Prostate gland (tissue), 2 donors: ENCODE measurements at places on chromosomes 13 and 19. TPM values are rescaled to one million over a fixed set of nuclear protein-coding genes. Genes with fewer than 3 reads are reported as not detected.

DNA sequence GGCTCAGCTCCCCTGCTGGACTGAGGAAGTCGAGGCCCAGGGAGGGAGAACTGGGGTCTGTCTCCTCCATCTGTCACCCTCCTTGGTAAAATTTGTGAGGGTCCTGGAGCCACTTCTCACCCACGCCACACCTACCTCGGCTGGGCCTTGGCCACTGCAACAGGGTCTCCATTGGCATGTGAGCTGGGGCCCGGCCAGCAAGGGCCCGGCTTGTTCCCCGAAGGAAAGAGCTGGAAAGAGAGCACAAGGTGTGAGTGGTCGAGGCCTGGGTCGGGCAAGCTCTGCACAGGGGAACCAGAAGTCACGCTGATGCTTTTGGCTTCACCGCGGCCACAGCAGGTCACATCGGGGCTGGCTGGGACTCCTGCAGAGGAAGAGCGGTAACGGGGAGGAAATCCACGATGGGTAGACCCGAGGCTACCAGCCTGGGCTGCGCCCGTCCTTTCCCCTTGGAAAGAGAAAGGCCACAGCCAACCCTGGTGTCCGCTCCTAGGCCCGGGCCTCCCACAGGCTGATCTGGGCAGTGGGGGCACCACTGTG is 9.0 kb downstream of the NANOS3 start:
- H3K27ac ChIP-seq = no peak overlapping the region
- no peaks in the 10 kb centered on the region for H3K36me3 ChIP-seq
- H3K4me3 ChIP-seq = no peak overlapping the region
- no peak for DNase-seq
- no peaks in the 10 kb centered on the region for H3K27me3 ChIP-seq

- H3K36me3 ChIP-seq = no peaks in the 10 kb centered on the region
- peak overlapping the region; percentile 29 for H3K27ac ChIP-seq
- no peaks in the 10 kb centered on the region for H3K27me3 ChIP-seq
- DNase-seq = no peak
These were observed 1.8 kb downstream of the LCP1 start for GRCh38 chr13:46179969-46180763.

GRCh38 chr19:49441210-49441959 is at the start of gene SLC17A7:
Gene SLC17A7 (minus strand): TSS chr19:49441527. CDS start chr19:49441379, 148 bp downstream.
- no peaks in the 10 kb centered on the region for H3K36me3 ChIP-seq
- no peaks in the 10 kb centered on the region for H3K4me1 ChIP-seq
- H3K4me3 ChIP-seq = no peak within 1 kb of the TSS
- peaks cover 18% of the 10 kb centered on the region for H3K27me3 ChIP-seq

DNA sequence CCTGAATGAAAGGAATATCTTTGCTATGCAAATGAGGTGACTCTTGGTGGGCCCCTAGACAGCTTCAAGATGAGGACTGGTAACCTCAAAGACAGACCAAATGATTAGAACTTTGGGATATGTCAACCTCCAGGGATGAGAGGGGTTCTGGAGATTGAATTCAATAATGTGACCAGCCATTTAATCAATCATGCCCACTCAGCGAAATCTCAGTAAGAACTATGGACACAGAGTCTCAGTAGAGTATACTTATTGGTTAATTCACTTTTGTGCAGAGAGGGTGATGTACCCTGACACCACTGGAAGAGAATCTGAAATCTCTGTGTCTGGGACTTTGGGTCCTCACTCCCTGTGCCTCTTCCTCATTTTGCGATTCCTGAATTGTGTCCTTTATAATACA is 662.8 kb downstream of the OLFM4 start:
- no peaks in the 10 kb centered on the region for H3K27me3 ChIP-seq
- no peak for DNase-seq
- no peak overlapping the region for H3K4me3 ChIP-seq
- no peak overlapping the region for H3K27ac ChIP-seq

DNA sequence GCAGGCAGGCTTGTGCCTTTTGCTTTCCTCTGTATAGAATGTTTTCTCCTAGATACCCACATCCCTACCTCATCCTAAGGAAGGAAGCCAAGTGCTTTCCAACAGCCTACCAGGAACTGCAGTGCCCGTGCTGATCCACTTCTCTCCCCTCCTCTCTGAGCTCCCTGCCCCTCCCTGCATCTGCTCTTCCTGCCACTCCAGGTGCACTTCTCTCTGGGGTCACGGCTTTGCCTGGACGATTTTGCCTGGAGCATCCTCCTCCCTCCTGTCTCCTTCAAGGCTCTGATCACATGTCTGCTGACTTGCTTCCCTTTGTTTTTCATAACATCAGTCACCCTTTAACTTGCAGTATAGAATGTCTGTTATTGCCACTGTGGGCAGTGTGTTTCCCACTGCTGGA is 34.7 kb upstream of the IRS2 start:
- no peak overlapping the region for H3K27ac ChIP-seq
- H3K4me1 ChIP-seq = no peaks in the 10 kb centered on the region
- DNase-seq = no peak

DNA sequence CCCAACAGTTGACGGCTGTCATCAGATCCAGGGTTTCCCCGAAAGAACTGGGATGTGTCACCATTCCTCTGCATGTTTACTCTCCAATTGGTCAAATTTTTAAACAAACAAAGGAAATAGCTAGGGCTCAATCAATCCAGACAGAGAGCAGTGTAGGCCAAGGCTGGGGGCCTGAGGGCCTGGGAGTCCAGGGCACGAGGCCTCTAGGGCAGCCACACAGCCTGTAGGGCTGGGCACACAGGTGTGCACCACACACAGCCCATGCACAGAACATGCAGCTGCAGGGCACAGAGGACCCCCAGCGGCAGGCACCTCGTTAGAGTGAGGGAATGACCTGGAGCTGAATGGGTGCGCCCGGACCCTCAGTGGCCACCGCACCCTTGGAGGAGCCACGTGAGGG is 9.5 kb downstream of the MIER2 start:
- H3K36me3 ChIP-seq = peaks cover 8% of the 10 kb centered on the region
- no peaks in the 10 kb centered on the region for H3K4me1 ChIP-seq
- no peak for DNase-seq
- H3K27me3 ChIP-seq = no peaks in the 10 kb centered on the region

The ZNF829 gene
- 3.2 TPM for total RNA-seq
